ENCODE measurements at places on chromosomes 16 and 17.

DNA sequence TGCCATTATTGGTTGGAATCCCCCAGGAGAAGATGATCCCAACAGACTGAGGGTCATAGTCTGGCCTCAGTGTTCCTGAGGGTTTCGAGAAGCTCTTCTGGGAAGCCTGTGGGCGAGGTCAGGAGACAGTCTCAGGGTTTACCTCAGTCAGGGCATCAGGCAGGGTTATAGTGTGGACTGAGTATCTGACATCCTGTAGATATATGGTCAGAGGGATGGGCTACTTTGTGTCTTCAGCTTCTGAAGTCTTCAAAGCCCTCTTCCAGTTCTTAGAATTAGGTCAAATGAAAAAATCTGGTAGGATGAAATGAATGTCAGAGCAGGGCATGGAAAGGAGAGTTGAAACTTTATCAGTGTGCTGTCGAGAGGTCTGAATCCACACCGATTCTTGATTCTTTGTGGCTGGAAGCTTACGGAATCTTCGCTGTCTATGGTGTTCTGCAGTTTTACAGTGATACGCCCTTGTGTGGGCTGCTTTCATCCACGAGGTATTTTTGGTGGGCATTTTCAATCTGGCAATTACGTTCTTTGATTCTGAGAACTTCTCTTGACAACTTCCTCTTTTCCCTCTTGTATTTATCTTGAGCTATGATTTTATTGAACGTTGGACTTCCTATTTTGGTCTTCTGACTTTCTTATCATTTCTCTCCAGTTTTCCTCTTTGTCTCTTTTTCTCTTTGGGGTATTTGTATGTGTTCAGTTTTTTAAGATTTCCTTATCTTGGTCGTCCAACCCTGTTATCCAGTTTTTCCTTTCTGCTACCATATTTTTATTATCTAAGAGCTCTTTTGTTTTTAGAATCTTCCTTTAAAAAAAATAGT lies 30.4 kb downstream of the BPTF start:
- DNase-seq = peak; percentile 75

DNA sequence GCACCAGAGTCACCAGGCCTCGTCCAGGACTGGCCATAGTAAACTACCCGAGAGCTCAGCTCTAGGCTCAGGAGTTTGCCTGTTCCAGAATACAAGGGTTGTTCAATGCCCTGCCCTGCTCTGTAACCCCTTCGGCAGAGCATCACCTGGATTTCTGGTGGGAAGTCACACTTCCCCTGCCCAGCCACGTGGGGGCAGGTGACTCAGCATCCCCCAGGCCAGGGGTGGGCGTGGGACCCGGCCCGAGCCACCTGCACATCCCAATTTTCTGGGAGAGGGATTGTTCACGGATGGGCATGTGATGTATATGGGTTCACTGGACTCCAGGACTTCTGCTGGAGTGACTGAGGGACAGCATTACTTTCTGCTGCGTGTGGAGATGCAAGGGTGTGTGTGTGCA lies 25.8 kb downstream of the COX4I1 start:
- no peak for DNase-seq

DNA sequence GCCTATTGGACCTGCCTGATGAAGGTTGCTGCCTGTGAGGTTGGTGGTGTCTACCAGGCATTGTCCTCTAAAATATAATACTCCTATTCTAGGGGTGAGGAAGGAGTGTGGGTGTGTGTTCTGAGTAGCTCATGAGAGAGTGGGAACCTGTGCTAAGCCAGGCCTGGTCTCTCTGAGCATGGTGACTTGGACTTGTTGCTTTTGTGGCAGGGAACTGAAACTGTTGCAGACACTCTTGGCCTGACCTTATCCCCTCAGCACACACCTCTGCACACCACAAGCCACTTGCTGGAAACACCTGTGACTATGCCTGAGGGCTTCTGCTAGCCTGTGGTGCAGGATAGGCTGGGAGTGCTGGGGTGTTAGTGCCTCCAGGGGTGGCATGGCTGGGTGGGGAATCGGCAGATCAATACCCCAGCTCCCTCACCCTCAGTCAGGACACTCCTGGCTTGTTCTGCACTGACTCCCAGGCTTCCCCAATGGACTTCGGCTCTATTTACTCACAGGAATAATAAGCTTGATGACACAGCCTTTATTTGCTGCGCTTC lies 29.9 kb downstream of the PLCG2 start:
- peak; percentile 63 for DNase-seq

DNA sequence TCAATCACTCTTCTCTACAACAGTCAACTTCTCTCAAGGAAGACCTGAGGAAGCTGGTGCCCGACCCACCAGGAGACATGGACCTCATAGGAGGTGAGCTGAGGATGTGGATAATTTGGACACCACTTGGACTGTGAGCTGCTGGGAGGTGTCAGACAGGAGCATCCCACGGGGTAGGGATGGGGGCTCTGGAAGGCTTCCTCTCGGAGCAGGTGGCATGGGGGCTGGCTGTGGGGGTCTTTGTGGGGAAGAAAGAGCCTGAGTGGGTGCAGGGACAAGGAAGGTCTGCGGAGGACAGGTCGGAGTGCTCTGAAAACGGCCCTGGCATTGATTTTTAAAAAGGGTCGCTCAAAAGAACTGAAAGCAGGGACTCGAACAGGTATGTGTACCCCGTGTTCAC lies 64.0 kb downstream of the TBC1D16 start:
- DNase-seq = no peak

- no peak for DNase-seq
Measured at GRCh38 chr16:78489072-78489471, 389.6 kb downstream of the WWOX start.

DNA sequence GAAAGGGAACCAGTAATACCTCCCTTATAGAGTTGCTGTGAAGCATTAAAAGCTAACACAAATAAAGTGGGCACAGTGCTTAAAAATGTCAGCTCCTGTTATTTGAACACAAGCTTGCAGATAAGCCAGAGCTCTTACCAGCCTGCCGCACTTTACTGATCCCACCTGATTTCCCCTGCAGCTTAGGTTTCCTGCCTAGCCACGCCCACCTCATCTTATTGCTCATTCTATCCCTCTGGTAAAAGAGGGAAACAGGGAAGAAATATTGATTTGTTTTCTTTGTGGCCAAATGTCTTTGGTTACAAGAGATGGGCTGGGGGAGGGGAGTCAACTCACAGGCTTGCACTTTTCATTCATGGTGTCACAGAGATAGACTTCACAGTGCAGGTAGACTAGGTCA lies 9.6 kb upstream of the GP2 start:
- no peak for DNase-seq

DNA sequence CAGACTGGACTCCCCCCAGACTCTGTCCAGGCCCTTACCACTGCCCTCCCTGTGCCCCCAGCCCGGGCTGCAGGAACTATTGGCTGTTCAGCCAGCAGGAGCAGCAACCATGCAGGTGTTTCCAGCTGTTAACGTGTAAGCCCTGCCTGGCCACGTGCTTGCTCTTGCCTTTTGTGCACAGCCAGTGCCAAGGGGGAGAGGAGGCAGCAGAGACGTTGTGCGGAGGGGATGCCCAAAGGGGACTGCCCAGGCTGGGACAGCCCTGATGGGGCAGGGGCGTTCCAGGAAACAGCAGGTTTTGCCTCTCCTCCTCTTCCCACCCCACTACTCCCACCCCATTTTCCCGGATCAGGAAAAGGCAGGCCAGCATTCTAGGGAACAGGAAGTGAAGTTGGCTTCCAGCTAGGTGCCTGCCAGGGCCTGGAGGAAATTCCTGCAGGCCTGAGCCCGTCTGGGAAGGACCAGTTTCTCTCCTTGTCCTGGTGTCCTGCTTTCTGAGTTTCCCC lies 16.7 kb upstream of the LASP1NB start:
- no peak for DNase-seq

DNA sequence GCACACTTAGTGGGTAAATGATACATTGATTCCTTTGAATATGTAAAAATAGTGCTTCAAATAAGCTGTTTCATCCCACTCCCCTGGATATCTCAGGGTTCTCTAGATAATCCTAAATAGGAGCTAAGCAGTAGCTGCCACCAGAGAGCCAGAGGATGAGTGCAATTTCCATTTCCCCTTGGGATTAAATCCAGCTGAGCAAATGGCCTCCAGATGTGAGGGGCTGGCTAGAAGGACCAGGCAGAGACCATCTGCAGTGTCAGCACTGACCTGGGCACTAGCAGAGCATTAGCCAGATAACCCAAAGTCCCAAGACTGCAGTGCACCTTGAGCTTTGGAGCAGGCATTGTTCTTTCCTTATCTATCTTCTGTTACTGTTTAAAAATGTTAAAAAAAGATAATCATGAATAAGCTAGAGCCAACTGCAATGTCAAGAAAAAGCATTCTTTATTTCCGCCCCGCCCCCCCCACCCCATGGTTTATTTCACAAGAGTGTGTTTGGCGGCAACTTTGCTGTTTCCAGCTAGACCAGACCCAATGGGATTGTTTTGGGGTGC lies 19.5 kb downstream of the GPR179 start:
- DNase-seq = no peak

- DNase-seq = peak; percentile 83
Measured at GRCh38 chr17:2122641-2123302, 67.9 kb downstream of the HIC1 start.

- DNase-seq = peak; percentile 37
Measured at GRCh38 chr17:63699638-63700527, at the start of gene LIMD2. Gene LIMD2 (minus strand): TSS chr17:63700125. CDS start chr17:63699298, 827 bp downstream.

Data from suppressor macrophage (primary cell).